ENCODE measurements at places on chromosomes 4 and X. TPM values are rescaled to one million over a fixed set of nuclear protein-coding genes. Genes with fewer than 3 reads are reported as not detected.
A peak's percentile ranks its signal among the peaks of the same experiment; 100 is the strongest.

Gene GATA1
- 0.26 TPM for total RNA-seq

DNA sequence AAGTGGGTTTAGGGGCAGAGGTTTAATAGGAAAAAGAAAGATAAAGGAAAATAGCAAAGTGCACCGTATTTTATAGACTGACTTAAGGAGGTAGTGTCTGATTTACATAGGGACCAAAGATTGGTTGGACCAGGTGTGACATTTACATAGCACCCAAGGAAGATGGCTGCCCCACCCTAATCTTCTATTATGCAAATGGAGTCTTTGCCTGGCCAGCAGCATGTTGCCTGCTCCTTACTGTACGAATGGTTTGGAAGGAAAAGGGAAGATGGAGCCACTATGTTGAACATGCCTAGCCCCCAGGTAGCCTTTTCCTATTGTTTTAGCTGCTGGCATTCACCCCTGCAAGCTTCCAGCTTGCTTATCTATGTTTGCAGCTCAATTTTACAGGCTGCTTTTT, 146.2 kb upstream of the PDE5A start:
- DNase-seq: peak; percentile 22
- H3K4me1 ChIP-seq: peaks cover 29% of the 10 kb centered on the region
- H3K27ac ChIP-seq: peak overlapping the region; percentile 11
- H3K4me3 ChIP-seq: no peak overlapping the region
- no peaks in the 10 kb centered on the region for H3K27me3 ChIP-seq
- H3K36me3 ChIP-seq: no peaks in the 10 kb centered on the region

Gene CFAP99
- total RNA-seq: 0.41 TPM

DNA sequence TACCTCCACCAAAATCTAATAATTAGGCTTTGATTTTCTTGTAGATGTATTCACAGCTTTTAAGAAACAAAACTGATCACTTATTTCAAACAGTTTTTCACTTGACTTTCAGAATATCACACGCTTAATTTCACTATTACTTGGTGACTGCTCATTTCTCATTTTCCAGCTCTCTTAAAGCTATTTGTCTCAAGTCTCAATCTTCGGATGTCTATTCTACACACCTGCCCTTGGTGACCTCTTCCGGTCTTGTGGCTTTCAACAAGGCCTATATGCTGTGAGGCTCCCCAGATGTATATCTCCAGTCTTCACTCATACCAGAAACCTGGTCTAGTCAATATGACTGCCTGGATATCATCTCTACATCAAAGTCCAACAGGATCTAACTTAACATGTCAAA, 34.9 kb upstream of the ANXA10 start:
- no peak overlapping the region for H3K27ac ChIP-seq
- H3K4me3 ChIP-seq: no peak overlapping the region
- H3K4me1 ChIP-seq: no peaks in the 10 kb centered on the region
- no peaks in the 10 kb centered on the region for H3K36me3 ChIP-seq

- peaks cover 36% of the 10 kb centered on the region for H3K4me1 ChIP-seq
- H3K27ac ChIP-seq: peak overlapping the region; percentile 96
- H3K4me3 ChIP-seq: peak overlapping the region; percentile 3
- no peak for DNase-seq
- peaks cover 1% of the 10 kb centered on the region for H3K36me3 ChIP-seq
- no peaks in the 10 kb centered on the region for H3K27me3 ChIP-seq
Measured at GRCh38 chr4:8568068-8568668, 12.0 kb upstream of the GPR78 start.

- peaks cover 18% of the 10 kb centered on the region for H3K4me1 ChIP-seq
- DNase-seq: no peak
- peak overlapping the region; percentile 87 for H3K27ac ChIP-seq
- no peaks in the 10 kb centered on the region for H3K27me3 ChIP-seq
Measured at GRCh38 chr4:30600246-30601017, 119.7 kb upstream of the PCDH7 start.

Gene DIPK2B
- not detected for total RNA-seq

- H3K27ac ChIP-seq: no peak overlapping the region
- no peaks in the 10 kb centered on the region for H3K27me3 ChIP-seq
- no peak for DNase-seq
- no peak overlapping the region for H3K4me3 ChIP-seq
Measured at GRCh38 chrX:72026341-72027023, 105.2 kb downstream of the RTL5 start.

DNA sequence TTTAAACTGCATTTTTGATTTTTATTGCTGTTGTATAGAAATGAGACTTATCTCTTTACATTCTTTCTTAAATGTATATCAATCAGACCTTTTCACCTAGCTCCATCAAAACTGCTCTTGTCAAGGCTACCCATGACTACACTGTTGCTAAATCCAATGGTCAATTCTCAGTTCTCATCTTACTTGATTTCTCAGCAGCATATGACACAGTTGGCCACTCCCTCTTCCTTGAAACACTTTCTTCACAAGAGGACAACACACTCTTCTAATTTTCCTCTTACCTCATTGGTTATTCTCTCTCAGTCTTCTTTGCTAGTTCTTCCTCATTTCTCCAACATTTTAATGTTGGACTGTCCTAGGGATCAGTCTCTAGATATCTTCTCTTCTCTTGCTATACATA, 94.1 kb upstream of the CITED1 start:
- no peak overlapping the region for H3K27ac ChIP-seq
- no peaks in the 10 kb centered on the region for H3K27me3 ChIP-seq
- no peak for DNase-seq
- H3K36me3 ChIP-seq: no peaks in the 10 kb centered on the region

Gene AMOT
- 8.0 TPM for total RNA-seq

DNA sequence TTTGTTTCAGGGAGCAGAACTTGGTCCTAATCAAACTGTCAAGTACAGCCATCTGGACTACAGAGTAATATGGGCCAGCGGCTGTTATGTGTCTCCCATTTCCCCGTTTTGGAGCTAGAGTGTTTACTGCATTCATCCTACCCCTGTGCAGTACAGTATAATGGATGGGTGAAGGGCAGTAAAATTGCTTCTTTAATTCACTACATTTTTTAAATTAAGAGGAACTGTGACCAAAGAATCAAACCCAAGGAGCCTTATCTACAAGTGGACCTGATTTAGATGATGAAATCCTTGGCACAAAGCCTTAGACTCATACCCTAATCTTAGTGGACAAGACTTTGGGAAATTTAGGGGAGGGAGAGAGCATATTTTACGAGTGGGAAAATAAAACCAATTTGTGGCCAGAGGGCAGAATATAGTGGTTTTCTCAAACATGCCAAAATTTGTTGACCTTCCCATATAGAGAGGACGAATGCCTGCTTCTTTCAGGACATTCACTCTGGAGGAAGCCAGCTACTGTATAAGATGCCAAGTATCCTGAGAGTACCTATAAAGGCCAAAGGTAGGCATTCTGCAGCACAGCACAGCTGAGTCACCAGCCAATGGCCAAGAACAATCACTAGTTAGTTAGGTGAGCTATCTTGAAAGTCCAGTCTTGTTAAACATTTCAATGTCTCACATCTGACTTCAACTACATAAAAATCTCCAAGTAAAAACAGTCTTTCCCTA, 253.8 kb upstream of the KCNIP4 start:
- no peaks in the 10 kb centered on the region for H3K4me1 ChIP-seq
- H3K27ac ChIP-seq: no peak overlapping the region
- no peak overlapping the region for H3K4me3 ChIP-seq
- no peaks in the 10 kb centered on the region for H3K36me3 ChIP-seq
- H3K27me3 ChIP-seq: no peaks in the 10 kb centered on the region
- no peak for DNase-seq

Gene PPP3CA
- 35.3 TPM for total RNA-seq

DNA sequence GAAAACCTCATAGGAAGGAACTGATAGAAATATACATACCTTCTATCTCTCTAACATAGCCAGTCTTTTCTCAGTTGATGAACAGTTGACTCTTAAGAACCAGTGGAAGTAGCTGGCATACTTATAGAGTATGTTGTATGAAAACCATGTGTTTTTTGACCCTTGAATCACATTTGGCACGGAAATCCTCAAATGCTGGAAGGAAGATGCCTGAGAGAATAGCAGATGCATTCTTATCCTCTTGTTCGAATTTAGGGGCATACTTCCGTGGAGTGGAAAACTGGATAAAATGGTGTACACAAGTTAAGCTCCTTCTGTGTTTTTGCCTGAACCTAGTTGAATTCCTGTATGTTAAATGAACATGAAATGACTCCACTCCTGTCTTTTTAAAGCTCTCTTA, 145.5 kb downstream of the PCDH7 start:
- H3K27ac ChIP-seq: no peak overlapping the region
- H3K4me1 ChIP-seq: peaks cover 8% of the 10 kb centered on the region
- no peak for DNase-seq
- H3K36me3 ChIP-seq: no peaks in the 10 kb centered on the region
- H3K27me3 ChIP-seq: no peaks in the 10 kb centered on the region
- H3K4me3 ChIP-seq: no peak overlapping the region

Gene DSPP
- not detected for total RNA-seq

GRCh38 chrX:51614353-51615012, 4.2 kb downstream of the CENPVL3 start:
- no peak overlapping the region for H3K4me3 ChIP-seq
- H3K36me3 ChIP-seq: no peaks in the 10 kb centered on the region
- H3K4me1 ChIP-seq: peaks cover 13% of the 10 kb centered on the region

GRCh38 chr4:9608300-9608699, 164.1 kb downstream of the DEFB131A start:
- no peaks in the 10 kb centered on the region for H3K27me3 ChIP-seq
- no peak overlapping the region for H3K27ac ChIP-seq
- no peak for DNase-seq
- peaks cover 58% of the 10 kb centered on the region for H3K36me3 ChIP-seq
- H3K4me3 ChIP-seq: no peak overlapping the region

DNA sequence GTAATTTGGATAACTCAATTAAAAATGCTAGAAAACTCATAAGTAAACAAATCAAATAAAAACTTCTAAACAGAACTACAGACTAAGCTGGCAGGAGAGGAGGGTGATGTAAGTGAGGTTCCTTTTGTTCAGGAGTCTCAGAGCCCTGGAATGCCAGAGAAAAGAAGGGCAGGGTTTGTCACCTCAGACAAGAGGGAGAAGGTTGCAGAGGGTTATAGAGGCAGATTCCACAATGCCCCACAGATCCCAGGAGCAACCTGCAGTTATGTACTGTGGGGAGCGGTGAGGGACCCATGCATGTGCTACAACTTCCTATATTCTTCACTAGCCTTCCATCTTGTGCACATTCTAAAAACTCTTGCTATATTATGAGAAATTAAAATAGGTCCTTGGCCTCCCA, 129.7 kb downstream of the CFAP299 start:
- no peaks in the 10 kb centered on the region for H3K36me3 ChIP-seq
- no peak overlapping the region for H3K4me3 ChIP-seq
- no peaks in the 10 kb centered on the region for H3K27me3 ChIP-seq
- no peak for DNase-seq
- peaks cover 43% of the 10 kb centered on the region for H3K4me1 ChIP-seq
- no peak overlapping the region for H3K27ac ChIP-seq

- DNase-seq: no peak
- H3K27me3 ChIP-seq: no peaks in the 10 kb centered on the region
- no peak overlapping the region for H3K4me3 ChIP-seq
- no peak overlapping the region for H3K27ac ChIP-seq
- no peaks in the 10 kb centered on the region for H3K4me1 ChIP-seq
- peaks cover 24% of the 10 kb centered on the region for H3K36me3 ChIP-seq
Measured at GRCh38 chr4:84804136-84804535, 162.4 kb downstream of the WDFY3 start.

GRCh38 chrX:2497961-2498780, 2.6 kb downstream of the DHRSX start:
- no peaks in the 10 kb centered on the region for H3K36me3 ChIP-seq
- H3K4me3 ChIP-seq: peak overlapping the region; percentile 80
- no peaks in the 10 kb centered on the region for H3K27me3 ChIP-seq

- no peaks in the 10 kb centered on the region for H3K27me3 ChIP-seq
- H3K36me3 ChIP-seq: peaks cover 78% of the 10 kb centered on the region
- no peak for DNase-seq
- no peak overlapping the region for H3K4me3 ChIP-seq
Measured at GRCh38 chrX:2629316-2630007, 61.6 kb upstream of the CD99 start.

Gene ATP10D
- 4.6 TPM for total RNA-seq

- no peaks in the 10 kb centered on the region for H3K27me3 ChIP-seq
- H3K4me3 ChIP-seq: no peak overlapping the region
- H3K4me1 ChIP-seq: peaks cover 64% of the 10 kb centered on the region
- peaks cover 32% of the 10 kb centered on the region for H3K36me3 ChIP-seq
Measured at GRCh38 chr4:77009511-77010115, 60.1 kb downstream of the SEPTIN11 start.

- H3K36me3 ChIP-seq: no peaks in the 10 kb centered on the region
- DNase-seq: no peak
- H3K27me3 ChIP-seq: no peaks in the 10 kb centered on the region
- no peak overlapping the region for H3K4me3 ChIP-seq
Measured at GRCh38 chrX:74804574-74804973, 120.7 kb downstream of the NEXMIF start.

DNA sequence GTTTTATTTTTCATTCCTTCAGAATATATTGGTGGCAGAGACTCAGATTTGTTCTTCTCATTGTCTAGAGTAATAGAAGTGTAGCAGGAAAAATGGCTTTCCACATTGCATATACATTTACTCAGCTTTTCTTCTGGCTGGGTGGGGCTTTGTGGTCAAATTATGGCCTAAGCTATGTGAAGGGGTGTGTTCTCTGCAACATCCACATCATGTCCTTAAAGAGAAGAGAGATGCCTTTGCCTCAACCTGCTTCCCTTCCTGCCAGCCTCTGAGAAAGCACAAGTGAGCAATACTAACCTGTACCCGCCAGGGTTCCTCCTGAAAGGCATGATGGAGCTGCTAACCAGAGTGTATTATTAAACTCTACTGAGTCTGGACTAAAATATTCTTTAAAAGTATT, 695.6 kb upstream of the FAM241A start:
- no peak overlapping the region for H3K4me3 ChIP-seq
- H3K27me3 ChIP-seq: no peaks in the 10 kb centered on the region
- peaks cover 2% of the 10 kb centered on the region for H3K4me1 ChIP-seq
- DNase-seq: no peak
- H3K27ac ChIP-seq: no peak overlapping the region
- H3K36me3 ChIP-seq: no peaks in the 10 kb centered on the region

GRCh38 chr4:142236268-142236667, 599.9 kb downstream of the IL15 start:
- H3K36me3 ChIP-seq: no peaks in the 10 kb centered on the region
- no peaks in the 10 kb centered on the region for H3K27me3 ChIP-seq
- DNase-seq: no peak
- no peak overlapping the region for H3K4me3 ChIP-seq
- no peak overlapping the region for H3K27ac ChIP-seq
- H3K4me1 ChIP-seq: no peaks in the 10 kb centered on the region

Gene ADH5
- total RNA-seq: 252 TPM

Data from WTC11 (cell line).